ENCODE measurements at places on chromosomes 13 and 19.

DNA sequence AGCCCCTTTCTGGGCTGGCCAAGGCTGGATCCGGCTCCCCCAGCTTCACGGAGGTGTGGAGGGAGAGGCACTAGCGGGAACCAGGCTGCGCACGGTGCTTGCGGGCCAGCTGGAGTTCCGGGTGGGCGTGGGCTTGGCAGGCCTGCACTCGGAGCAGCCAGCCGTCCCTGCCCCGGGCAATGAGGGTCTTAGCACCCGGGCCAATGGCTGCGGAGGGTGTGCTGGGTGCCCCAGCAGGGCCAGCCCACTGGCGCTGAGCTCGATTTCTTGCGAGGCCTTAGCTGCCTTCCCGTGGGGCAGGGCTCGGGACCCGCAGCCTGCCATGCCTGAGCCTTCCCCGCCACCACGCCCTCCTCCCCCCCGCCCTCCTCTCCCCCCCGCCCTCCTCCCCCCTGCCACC, 2.6 kb upstream of the ZNF559 start:
- no peak for DNase-seq

GRCh38 chr19:33788676-33789075, 8.0 kb upstream of the KCTD15 start:
- DNase-seq, result no peak

DNA sequence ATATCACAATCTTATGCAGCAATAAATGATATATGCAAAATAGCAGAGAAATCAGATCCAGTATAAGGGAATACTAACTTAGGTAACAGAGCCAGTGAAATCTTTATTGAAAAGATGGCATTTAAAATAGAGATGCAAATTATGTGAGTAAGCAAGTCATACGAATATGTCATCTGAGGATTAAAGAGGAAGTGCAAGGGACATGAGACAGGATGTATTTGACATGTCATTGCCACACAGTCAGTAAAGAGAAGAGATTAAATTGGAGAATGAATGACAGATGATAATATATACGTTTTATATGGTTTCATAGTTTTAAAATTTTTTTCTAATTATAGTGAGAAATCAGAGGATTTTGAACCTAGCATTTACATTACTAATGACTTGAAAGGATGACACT, 426.4 kb downstream of the SLITRK5 start:
- no peak for DNase-seq

DNA sequence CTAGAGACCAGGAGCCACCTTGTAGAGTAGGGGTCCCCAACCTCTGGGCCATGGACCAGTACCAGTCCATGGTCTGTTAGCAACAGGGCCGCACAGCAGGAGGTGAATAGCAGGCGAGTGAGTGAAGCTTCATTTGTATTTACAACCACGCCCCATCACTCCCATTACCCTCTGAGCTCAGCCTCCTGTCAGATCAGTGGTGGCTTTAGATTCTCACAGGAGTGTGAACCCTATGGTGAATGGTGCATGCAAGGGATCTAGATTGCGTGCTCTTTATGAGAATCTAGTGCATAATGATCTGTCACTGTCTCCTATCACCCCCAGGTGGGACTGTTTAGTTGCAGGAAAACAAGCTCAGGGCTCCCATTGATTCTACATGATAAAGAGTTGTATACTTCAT, 303.6 kb downstream of the KCNRG start:
- no peak for DNase-seq

- no peak for DNase-seq
These were observed 263.0 kb downstream of the DCT start for GRCh38 chr13:94216476-94216875.

DNA sequence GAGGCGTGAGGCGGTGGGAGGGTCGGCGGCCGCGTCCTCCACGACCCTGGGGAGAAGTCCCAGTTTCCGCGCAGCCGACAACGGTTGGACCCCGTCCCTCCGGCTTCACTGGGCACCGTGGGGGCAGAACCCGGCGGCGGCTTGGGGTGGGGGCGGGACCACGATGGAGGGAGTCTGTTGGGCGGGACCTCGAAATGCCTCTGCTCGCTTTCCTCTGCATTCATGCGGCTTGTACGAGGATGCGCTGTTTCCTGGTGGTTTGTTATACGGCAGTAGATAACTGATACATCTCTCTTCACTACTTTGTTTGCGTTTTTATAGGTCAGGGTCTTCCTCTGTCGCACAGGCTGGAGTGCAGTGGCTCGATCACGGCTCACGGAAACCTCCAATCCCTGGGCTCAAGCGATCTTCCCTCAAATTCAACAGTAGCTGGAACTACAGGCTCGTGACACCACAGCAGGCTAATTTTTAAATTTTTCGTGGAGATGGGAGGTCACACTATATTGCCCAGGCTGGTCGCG, 24.6 kb upstream of the ZNF846 start:
- peak; percentile 49 for DNase-seq

- no peak for DNase-seq
These were observed 331.6 kb downstream of the DLEU7 start for GRCh38 chr13:50511877-50512341.

DNA sequence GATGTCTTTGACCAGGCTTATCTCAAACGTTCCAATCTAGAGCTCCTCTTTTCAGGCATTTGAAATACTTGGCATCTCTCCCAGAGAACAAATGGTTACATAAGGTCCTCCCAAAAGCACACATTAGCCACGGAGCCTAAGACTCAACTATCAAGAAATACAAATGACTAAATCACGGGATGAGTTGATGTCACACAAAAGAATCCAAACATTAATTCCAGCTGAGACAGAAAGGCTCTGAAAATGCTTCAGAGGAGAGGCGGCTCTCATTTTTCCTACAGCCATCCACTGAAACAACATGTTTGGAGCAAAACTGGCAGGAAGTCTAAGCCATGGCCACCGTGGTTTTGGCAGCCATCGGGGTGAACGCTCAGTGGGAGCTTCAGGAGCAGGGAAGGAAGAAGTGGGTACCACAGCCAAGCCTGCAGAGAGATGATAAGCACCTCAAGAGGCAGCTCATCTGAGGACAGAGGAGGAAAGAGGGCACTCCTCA, 122.5 kb downstream of the STK24 start:
- peak; percentile 34 for DNase-seq

DNA sequence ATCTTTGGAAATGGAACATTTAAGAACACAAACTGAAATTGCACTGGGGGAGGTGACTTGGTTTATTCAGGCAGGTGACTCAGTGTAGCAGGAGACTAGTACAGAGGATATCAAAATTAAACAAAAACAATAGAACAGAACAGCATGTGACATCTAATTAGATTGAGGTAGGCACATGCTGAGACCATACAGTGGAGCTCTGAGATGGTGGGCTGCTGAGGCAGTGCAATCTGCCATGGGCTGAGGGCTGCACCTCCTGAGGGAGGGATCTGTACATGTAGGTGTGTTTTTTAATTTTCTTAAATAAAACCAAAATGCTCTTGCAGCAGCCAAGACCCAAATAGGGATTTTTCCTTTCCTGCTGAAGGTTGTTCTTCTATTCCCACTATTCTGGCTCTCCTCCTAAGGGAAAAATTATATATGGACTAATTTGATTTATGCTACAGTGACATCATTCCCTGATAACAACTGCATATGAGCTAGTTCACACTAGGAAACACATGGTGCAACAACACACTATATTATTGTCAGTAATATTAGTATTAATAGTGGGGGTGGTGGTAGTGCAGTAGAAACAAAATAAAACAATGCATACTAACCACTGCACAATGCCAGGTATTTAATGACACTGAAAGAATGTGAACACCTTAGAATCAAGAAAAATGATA, 48.0 kb downstream of the LNX2 start:
- DNase-seq, result no peak

GRCh38 chr19:38837656-38838121, 6.1 kb upstream of the ECH1 start:
- DNase-seq, result no peak

GRCh38 chr19:35279985-35280821, 2.1 kb upstream of the HAMP start:
- no peak for DNase-seq

DNA sequence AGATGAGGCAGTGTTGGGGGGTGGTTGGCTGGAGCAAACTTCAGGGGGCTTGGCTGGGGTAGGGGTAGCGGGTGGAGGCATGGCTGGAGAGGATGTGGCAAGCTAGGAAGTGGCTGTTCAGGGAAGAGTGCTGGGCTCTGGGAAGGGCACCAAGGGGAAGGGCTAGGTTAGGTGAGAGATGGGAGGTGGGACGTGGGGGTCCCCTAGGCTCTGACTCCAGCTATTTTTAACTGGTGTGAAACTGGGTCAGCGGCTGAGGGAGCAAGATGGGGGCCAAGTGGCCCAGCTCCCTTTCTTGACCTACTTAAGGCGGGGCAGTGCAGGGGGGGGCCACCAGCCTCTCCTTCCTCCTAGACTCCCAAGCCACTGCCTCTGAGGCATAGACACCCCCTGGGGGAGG, 7.3 kb downstream of the KCNC3 start:
- DNase-seq, result no peak

GRCh38 chr13:99723878-99724277, 222.6 kb downstream of the TM9SF2 start:
- no peak for DNase-seq

DNA sequence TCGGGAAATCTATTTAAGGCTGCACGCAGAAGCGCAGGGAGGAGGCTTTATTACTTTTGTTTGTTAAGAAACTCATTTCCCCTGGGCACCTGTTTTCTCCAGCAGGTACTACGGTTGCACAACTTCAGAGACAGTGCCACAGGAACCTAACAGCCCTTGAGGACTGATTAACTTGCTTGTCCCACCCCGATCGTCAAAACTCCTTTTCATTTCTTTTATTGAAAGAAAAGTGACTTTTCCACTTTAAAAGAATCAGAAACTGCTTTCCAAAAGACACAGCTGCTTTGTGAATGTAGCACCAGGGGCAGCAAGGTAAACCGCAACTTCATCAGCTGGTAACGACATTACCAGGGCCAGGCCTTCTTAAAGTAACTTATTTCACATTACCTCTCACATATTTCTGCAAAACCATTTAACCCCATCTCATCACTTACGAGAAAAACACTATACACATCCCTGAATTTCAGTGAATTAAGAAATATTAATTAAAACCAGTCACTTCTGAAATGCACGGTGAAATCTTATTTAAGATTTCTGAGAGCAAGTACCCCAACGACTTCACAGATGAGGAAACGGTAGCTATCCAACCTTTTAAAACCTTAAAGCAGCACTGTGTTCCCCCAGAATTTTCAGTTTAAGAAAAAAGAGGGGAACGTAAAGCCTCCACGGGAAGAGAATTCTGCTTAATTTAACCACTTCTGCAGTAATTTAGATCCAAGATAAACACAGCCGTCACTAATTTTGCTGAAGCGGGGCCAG, 1.4 kb downstream of the ANKRD10 start:
- DNase-seq, result no peak

GRCh38 chr19:39307046-39307821, 11.0 kb downstream of the IFNL1 start:
- peak; percentile 46 for DNase-seq

DNA sequence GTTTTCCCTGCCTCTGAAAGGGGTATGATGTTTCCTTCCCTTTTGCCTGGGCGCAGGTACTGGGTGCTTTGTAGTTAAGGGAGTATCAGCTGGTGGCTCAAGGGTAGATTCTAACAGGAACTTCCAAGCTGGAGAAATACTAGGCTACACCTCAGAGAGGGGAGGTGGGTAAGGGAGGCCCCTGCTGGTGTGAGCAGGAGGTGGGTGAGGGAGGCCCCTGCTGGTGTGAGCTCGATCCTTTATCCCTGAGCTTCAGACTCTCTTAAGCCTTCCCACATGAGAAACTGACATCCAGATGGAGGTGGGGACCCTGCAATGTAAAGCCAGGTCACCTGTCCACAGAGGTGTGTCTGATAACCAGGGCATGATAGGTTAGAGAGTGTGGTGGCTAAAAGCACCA, 32.1 kb downstream of the CYP2B6 start:
- DNase-seq, result no peak

DNA sequence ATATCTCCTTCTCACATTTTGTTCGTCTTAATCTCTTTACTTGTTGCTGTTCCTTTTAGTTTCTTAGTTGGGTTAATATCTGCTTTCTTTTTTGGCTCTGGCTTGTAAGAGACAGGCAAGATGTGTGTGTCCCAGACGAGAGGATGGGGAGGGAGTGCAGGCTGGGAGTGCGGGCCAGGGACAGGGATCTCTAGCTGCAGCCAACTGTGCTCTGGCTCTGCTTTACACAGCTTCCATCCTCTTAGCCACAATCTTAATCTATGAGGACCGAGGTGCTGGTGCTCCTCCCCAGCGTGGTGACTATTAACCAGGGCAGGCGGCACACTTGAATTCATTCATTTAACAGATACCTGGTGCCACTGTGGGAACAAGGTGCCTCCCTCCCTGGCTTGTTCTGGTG, 70.9 kb upstream of the WASF3 start:
- DNase-seq, result no peak

DNA sequence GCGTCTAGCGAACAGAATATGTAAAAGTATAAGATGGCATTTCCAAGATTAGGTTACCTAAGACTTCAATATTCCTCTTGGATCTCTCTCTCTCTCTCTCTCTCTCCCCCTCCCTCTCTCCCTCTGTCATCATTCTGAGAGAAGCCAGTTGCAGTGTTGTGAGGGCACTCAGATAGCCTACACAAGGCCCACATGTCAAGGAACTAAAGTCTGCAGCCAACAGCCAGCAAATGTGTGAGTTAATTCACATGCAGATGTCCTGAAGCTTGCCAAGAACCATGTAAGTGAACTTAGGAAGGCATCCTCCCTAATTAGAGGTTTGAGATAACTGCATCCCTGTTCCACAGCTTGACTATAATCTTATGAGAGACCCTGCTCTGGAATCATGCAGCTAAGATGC, 822.9 kb upstream of the PRR20A start:
- DNase-seq, result no peak

GRCh38 chr13:35927567-35928021, 203.6 kb downstream of the DCLK1 start:
- DNase-seq, result no peak

GRCh38 chr19:6740589-6741343, 1.3 kb downstream of the TRIP10 start:
- DNase-seq, result no peak

DNA sequence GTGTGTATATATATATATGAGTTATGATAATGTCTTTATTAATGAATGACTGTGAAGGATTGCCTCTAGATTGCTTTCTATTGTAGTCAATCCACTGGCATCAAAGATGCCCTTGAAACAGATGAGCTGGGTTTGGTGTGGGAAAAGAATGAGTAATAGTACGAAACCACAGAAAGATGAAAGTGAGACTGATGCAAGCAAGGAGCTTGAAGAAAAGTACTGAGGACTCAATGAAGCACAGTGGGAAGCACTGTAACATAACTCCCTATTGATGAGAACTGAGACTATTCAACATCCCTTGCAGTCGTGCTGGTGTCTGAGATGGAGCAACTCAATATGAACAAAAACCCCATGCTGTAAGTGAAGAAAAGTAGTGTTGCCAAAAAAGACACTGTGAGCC, 1794.2 kb downstream of the SLITRK5 start:
- DNase-seq, result no peak

All from mucosa of gallbladder (tissue), 1 donor.